Stimulated activated CD8-positive, alpha-beta memory T cell treated with anti-CD3 and anti-CD28 coated beads, Interleukin-4, amount 100 ng/mL, for 24 hours (primary cell): ENCODE measurements at places on chromosomes 16 and 17.

DNA sequence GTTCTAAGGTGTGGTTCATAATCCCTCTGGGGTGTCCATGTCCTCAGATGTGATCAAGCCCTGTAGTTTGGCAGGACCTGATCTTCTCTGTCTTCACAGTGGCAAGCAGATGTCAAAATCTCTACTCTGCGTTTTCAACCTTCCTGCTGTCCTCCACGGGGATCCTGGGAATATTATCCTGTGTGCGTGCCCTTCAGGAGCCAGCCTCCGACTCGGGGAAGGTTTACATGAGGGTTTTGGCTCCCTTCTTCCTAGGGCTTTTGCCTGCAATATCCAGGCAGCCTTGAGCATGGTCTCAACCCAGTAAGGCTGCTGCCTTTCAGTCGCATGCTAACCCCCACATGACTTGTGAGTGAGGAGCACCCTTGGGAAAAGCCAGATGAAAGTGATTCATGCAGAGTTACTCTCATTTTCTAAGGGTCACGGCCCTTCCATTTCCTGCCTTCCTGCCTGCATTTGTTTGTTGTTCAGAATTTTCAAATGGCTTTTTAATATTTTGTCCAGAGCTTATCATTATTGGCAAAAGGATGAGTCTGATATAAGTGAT is 202.2 kb upstream of the CHMP6 start:
- DNase-seq, result no peak

DNA sequence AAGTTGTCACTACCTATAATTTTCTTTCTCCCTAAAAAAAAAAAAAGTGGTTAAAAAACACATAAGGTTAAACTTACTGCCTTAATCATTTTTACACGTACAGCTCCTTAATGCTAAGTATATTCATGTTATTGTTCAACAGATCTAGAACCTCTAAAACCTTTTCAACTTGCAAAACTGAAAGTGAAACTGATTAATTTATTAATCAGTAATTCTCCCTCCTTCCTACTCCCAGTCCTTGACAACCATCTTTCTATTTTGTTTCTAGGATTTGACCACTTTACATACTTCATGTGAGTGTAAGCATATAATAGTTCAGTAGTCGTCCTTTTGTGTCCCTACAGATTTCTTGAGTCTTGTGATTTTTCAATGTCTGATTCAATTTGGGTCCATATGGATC is 251.4 kb upstream of the KIF2B start:
- DNase-seq, result no peak

DNA sequence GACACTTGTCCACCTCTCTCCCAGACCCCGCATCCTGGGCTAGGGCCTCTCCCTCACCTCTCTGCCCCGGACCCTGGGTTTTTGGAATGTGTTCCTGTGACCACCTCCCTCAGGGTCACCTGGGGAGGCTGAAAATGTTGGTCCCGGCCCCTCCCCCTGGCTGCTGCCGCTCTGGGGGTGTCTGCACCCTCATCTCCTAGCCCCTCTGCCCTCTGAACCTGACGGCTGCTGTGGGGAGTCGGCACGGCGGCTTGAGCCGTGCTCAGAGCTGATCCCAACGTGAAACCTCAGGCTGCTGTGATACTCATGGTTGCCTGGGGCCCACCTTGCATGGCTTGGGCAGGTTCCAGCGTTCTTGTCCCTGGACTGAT is 42.8 kb downstream of the ADCY7 start:
- no peak for DNase-seq

DNA sequence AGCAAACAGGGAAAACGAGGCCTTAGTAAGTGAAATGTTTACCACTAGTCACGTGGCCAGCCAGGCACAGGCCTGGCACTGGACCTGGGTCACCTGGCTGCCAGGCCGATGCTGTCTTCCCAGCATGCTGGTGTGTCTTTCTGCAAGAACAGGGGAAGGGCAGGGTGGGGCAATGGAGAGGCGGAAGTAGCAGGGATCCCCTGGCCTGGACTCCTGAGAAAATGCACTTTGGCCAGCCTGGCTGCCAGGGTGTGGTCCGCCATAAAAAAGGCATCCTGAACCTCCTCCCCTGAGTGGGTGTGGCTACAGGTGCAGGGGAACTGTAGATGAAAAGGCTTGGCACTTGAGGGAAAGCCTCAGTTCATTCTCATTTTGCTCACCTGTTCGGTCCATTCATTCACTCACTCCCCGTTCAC is 1.0 kb upstream of the ANKRD40CL start:
- DNase-seq, result no peak

DNA sequence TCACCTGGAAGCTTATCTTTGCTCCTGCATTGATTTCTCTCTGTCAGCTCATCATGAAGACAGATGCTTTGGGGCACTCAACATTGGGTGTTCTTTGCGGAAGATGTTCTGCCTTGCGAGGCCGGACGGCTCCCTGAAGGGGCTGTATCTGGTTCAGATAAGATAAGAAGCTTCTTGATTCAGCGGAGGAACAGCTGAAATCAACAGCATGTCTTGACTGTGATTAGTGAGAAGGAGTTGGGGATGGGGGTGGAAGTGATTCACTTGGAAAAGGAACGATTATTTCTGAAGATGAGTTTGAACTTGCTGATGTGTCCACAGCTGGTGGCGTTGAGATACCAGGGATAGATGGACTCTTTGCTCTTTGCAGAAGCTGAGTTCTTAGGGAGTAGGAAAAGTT is 126.9 kb upstream of the WSCD1 start:
- no peak for DNase-seq

GRCh38 chr16:27779641-27780164 is 229.8 kb downstream of the KATNIP start:
- no peak for DNase-seq

- no peak for DNase-seq
Measured at GRCh38 chr16:11245988-11246387, 10.0 kb downstream of the SOCS1 start.

GRCh38 chr17:11282586-11282985 is 41.6 kb downstream of the SHISA6 start:
- no peak for DNase-seq

GRCh38 chr16:19613834-19614233 is 58.3 kb downstream of the VPS35L start:
- no peak for DNase-seq

DNA sequence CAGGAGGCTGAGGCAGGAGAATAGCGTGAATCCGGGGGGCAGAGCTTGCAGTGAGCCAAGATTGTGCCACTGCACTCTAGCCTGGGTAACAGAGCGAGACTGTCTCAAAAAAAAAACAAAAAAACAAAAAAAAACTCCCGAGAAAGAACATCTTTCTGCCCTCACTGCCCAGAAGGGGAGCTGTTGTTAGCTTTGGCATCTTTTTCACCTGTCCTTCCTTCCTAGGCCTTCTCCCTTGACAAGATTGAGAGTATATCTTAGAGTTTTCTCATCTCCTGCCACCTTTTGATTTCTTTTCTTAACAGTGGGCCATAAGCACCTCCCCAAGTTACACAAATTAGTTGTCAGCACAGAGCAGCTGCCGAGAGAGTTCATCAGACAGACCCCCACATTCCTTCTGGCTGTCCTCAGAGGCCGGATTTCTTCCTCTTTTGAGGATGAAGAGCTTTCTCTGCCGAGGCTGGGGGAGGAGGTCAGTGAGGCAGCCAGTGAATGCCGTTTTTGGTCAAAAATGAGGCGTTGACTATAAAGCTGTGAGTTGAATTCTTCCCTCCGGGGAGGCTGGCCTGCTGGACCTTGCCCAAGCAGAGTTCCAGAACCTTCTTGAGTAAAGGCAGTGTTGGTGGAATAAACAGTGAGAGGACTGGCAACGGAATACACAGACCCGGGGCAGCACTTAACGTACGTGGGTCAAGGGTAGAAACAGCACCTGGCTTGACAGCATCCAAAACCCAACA is 127.0 kb downstream of the ABCC6 start:
- DNase-seq, result no peak

GRCh38 chr17:6572972-6573370 is 16.6 kb upstream of the PITPNM3 start:
- no peak for DNase-seq

DNA sequence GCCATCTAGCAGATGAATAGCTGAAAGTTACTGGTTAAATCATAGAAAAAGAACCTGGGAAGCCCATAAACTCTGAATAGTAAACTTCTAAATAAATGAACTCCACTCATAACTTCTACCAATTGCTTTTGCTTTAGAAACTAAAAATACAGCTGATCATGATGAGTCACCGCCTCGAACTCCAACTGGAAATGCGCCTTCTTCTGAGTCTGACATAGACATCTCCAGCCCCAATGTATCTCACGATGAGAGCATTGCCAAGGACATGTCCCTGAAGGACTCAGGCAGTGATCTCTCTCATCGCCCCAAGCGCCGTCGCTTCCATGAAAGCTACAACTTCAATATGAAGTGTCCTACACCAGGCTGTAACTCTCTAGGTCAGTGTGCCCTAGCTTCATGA is 9.7 kb downstream of the KAT7 start:
- no peak for DNase-seq

DNA sequence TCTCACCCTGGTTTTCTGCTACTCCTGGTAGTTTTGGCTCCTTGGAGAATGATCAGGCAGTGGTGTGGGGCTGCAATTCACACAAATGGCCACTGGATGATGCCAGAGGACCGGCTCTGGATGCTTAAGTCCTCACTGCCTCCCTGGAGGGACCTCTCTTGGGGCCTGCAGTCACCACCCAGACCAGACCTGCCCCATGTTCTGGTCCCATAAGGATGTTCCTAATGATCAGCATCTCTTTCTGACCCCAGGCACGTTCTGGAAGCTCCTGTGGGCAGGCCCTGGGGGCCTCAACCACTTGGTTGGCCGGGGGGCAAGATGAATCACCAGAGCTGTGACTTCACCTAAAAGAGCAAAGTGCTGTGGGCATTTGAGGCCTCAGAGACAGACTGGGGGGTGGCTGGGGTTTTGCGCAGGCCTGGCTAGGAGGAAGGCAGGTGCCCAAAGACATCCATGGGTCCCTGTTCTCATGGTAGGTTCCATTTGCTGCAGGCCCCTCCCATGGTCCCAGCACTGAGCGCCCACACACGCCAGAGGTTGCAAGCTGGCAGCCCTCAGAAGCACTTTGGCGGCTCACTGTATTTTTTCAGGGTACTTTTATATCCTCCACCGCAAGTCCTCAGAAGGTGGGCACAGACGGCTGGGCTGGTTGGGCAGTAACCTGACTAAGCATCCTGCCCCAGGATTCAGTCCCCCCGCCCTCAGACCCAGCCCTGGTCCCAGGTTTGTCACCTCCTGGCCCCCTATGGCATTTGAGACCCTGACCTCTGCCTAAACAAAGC is 53.2 kb downstream of the NT5M start:
- peak; percentile 48 for DNase-seq

GRCh38 chr16:66207139-66207882 is 159.2 kb upstream of the CDH5 start:
- DNase-seq, result no peak

GRCh38 chr16:85515830-85516397 is 97.2 kb upstream of the GSE1 start:
- DNase-seq, result no peak

GRCh38 chr17:55242476-55242875 is 22.3 kb upstream of the HLF start:
- no peak for DNase-seq

DNA sequence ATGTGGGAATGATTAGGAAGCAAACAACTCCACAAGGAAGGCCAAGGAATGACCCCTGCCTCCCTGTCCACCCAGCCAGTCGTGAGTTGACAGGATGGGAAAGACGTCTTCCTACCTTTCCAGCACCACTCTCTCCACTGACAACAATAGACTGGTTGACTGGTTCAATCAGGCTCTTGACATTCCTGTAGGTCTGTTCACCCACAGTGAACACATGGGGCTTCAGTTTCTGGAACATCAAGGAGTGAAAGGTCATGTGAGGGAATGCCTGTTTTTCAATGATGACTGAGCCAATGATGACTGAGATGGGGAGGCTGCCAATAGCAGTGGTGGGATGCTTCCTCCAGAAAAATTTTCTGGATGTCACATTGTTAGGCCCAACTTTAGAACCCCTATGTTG is 9.6 kb downstream of the MYO19 start:
- DNase-seq, result no peak

DNA sequence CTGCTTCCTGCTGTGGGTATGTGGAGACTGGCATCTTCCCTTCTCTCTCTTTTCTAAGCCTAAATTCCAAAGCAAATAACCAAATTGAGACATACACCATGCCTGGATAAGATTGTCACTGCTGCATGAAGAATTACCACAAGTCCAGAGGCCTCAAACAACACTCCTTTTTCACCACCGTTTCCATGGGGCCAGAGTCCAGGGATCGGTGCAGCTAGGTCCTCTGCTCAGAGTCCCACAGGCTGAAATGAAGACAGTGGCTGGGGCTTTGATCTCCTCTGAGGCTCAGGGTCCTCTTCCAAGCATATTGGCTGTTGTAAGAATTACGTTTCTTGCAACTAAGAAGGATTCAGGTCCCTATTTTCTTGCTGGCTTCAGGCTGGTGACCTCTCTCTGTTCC is 130.4 kb downstream of the SLC39A11 start:
- DNase-seq, result no peak

GRCh38 chr16:86982912-86983311 is 334.3 kb downstream of the C16orf95 start:
- DNase-seq, result no peak

DNA sequence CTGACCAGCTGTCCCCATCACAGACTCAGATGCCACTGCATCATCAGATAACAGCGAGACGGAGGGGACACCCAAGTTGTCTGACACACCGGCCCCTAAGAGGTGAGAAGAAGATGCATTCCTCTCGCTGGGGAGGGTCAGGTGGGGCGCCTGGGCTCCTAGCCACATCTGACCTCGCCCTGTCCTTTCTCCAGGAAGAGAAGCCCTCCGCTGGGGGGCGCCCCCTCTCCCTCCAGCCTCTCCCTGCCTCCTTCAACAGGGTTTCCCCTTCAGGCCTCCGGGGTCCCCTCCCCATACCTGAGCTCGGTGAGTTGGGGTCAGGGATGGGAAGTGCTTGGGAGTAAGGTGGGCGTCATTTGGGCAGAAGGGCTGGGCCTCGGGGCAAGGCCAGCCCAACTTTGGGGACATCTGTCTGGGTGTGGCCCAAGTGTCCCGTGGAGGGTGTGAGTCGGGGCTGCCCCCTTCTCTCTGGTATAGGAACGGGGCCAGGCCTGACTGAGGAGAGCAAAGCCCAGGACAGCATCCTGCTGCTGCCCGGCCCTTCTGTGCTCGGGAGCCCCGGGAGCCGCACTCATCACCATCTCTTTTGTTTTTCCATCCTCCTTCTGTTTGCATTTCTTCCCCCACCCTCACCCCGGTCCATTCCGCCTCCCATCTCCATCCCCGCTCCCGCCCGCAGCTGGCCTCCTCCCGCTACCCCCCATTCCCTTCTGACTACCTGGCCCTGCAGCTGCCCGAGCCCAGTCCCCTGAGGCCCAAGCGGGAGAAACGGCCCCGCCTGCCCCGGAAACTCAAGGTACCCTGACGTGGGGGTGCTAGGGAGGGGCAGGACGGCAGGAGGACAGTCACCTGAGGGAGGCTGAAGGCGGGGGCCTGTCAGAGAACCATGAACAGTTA is 4.9 kb downstream of the INO80E start:
- no peak for DNase-seq

DNA sequence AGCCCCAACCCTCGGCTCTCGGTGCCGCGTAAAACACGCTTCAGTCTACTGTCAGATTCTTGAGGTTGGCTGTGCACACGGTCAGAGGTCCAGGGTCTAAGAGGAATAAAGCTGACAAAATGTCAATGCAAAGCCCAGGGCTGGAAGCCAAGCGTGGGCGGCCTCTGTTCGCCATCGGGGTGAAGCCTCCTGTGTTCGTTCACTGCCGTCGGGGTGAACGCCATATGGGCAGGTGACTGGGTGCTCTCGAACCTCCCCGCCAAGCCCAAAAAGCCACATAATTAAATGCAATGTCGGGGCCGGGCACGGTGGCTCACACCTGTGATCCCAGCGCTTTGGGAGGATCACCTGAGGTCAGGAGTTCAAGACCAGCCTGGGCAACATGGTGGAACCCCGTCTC is 44.6 kb downstream of the MRM3 start:
- no peak for DNase-seq

- DNase-seq, result no peak
Measured at GRCh38 chr16:17372386-17372785, 98.4 kb downstream of the XYLT1 start.
